ENCODE measurements at places on chromosomes 1 and 21.

- DNase-seq = no peak
These were observed 530.5 kb downstream of the KIF26B start for GRCh38 chr1:245685111-245685810.

GRCh38 chr1:158003406-158003800 is 10.0 kb downstream of the KIRREL1 start:
- no peak for DNase-seq

- no peak for DNase-seq
These were observed 105.6 kb upstream of the GCLM start for GRCh38 chr1:94014635-94015488.

DNA sequence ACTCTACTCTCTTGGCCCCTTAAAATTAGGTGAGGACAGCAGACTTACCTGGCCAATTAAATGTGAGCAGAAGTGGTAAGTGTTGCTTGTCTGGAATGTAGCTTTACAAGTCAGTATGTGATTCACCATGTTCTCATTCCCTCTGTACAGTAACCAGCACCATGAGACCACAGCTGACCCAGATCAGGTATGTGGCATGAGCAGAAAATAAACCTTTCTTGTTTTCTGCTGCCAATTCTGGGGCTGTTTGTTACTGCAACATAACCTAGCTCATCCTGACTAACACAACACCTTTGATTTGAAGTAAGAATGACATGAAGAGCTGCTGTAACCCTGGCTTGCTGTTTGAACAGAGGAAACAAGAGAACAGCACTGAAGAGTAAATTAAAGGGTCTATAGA is 24.9 kb downstream of the ITPKB start:
- no peak for DNase-seq

GRCh38 chr1:62796221-62796620 is 12.3 kb downstream of the ATG4C start:
- no peak for DNase-seq

DNA sequence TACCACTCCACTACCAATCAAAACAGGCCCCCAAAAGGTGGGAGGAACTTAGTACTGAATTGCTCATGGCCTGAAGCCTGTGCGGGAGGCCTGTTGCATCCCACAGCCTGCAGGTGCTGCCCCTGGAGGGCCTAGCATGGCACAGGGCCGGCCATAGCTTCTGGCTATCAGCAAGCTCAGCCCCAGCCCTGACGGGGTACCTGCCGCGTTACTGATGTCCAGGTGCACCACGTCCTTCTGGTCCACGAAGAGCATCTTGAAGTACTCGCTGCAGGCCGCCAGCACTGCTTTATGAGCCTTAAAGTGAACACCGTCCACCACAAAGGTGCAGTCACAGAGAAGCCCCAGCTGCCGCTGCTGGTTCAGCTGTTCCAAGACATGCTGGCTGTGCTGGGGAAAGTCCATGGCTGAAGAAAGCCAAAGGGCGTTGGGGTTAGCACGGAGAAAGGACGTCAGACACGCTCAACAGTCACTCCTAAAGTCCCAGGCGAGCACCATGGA is 27.8 kb downstream of the ZBTB17 start:
- DNase-seq = no peak

DNA sequence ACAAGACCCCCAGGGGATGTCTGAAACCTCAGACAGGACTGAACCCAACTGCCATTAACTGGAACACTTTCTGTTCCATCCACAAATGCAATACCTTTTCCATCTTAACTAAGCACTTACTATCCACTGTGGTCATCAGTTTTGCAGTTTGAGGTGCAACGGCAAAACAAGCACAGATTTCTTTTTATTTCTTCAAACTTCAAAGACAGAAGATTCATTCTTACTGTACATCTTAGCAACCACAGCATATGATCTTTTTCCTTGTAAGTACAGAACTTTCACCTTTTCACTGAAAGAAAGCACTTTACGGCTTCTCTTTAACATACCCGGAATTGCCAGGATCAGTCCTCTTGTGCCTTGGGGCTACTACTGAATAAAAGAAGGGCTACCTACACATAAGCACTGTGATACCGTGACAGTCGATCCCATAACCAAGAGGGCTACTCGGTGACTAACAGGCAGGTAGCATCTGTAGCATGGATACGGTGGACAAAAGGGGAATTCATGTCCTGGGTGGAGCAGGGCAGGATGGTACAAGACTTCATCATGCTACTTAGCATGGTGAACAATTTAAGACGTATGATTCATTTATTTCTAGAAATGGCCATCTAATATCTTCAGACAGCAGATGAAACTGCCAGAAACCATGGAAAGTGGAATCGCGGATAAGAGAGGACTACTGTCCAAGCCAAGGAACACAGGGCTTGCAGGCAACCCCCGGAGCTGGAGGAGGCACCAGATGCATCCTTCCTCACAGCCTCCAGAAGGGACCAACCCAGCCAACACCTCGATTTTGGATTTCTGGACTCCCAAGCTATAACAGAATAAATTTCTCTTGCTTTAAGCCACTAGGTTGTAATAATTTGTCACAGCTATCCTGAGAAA is 18.4 kb downstream of the ERG start:
- no peak for DNase-seq

GRCh38 chr1:42815941-42816584 is 859 bp upstream of the ERMAP start:
- no peak for DNase-seq

DNA sequence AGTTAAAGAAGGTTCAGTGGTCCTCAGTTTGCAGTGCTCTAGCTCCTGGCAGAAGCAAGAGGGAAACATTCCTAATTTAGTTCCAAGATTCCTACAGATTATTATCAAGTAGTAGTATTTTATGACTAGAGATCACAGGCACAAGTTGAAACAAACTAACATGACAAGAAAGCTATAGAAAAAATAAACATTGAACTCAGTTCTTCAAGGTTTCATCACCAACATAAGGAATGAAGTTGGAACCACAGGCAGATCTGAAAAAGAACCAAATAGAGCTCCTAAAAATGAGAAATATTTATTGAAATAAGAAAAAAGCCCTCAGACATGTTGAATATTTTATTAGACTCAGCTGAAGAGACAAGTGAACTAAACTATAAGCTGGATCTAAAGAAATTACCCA is 40.6 kb downstream of the PDC start:
- DNase-seq = no peak

DNA sequence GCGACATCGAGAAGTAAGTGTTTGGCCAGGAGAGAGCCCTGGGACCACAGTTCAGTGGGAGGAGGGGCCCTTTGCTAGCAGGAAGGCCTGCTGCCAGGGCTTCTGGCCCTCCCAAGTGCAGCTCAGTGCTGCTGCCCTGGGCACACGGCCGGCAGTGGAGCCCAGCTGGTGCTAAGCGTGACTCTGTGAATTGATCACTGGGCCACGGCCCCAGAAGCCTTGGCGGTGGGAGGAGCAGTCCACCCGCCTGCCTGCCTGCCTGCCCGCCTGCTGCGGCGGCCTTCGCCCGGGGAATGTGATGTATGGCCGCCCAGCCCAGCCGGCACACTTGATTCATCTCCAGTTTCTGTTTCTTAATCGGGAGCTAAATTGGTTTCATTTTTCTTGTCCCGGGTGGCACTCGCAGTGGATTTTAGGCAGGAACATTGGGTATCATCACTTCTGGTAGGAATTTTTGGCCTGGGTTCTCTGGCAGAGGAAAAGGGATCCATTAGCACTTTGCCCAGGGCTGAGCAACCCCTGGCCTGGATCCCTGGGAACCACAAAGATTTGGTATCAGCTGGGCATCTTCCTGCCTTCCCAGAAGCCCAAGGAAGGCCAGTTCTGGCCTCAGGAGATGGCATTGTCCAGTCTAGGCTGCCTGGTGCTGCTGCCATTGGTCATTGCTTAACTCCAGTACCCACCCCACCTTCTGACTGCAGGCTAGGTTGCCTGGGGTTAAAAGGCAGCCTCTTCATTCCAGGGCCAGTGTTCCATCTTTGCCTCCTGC is 28.6 kb downstream of the TMEM53 start:
- DNase-seq = no peak

DNA sequence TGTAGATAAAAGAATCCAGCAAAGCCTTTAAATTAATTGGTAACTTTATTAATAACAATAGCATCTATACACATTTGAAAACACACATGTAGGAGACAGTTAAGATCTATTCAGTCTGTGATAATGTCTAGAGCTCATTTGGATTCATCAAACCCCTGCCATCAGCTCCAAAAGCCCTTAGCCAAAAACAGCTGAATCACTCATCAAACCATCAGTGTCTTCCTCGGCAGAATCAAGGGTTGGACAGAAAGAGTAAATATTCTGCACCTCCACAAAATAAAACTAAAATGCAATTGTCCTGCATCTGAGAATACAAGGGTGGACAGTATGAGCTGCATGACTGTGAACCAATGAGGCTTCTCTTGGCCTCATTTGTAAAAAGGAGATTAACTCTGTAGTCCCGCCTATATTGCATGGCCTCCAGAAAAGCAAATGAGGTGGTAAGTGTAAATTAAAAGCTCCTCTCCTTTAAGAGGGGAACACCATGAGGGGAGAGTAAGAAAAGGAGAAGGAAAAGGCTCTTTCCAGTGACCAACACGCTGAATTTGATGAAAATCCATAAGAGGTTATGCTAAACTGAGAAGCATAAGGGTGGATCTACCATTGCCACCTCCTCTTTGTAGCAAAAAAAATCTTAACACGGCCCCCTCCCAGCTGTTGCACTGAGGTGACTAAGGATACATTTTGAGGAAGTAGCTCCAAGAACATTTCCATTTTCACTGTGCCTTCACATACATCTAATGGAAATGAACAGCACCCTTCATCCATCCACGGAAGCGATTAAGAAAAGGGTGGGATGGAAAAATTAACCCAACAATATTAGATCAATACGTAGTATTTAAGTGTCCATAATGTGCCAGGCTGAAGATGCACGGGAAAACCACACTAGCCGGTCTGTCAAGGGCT is 14.7 kb upstream of the BOLA1 start:
- DNase-seq = peak; percentile 49

DNA sequence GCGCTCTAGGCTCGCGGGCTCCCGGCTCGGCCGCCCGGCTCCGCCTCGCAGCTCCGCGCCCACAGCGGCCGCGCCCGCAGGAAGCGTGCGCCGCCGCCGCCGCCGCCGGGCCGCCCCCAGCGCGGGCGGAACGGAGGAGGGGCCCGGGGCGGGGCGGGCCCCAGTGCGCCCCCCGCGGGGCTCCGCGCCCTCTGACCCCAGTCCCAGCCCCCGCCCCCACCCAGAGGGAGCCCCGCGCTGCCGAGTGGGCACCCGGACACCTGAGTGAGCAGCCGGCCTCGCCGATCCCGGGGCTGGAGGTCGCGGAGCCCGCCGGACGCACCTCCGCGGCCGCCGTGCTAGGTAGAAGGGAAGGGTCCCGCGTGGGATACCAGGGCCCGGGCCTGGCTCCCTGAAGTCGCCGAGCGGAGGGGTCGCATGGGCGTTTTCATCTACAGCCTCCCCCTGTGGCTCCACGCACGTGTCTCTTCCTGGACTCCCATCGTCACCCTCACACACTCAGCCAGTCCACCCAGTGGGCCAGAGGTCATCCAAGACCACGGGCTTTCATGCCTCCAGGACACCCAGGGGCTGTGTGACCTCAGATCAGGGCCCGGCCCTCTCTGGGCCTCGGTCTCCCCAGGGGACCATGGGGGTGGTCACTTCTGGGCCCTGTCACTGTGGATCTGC is at the start of gene SDC3:
Gene SDC3, minus strand, starts transcription at position 63 of the 669 bp plus-strand sequence. CDS start 172 bp downstream, outside the sequence.
- no peak for DNase-seq

GRCh38 chr1:156931211-156931952 is 10.9 kb downstream of the LRRC71 start:
- DNase-seq = no peak

- no peak for DNase-seq
These were observed 2.5 kb downstream of the S100A11 start for GRCh38 chr1:152034324-152034653.

- DNase-seq = no peak
These were observed 7.4 kb upstream of the IGFN1 start for GRCh38 chr1:201183209-201183608.

DNA sequence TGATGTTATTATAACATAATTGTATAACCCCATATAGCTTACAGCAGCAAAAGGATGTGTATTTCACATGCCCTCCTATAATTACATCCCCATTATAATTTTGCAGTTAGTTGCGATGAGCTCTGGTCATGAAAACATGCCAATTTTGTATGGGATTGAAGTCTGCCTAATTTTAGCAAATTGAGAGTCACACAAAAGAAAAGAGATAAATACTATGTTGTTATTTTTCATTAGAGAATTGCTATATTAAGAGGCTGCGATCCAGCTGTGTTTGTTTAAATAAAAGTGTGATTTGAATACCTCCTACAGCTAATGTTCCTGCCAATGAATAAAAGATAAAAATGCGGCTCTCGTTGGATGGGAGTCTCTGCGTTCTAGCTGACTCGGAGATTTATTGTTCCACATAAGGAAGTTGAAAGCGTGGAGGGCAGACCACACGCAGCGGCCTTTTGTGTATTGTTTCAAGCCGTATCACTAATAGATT is 461.0 kb upstream of the NFIA start:
- DNase-seq = no peak

DNA sequence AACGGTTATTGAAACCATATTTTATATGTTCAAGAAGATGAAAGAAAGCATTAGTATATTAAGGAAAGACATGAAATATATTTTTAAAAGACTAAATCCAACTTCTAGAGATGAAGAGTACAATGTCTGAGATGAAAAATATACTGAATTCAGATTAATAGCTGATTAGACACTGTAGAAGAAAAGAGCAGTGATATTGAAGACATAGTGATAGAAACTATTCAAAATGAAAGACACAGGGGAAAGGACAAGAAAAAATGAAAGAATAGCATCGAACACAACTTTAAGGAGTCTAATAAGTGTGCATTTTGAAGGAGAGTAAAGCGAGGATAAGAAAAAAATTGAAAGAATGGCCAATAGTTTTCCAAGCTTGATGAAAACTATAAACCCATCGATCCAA is 11.2 kb upstream of the IFNAR1 start:
- DNase-seq = no peak

DNA sequence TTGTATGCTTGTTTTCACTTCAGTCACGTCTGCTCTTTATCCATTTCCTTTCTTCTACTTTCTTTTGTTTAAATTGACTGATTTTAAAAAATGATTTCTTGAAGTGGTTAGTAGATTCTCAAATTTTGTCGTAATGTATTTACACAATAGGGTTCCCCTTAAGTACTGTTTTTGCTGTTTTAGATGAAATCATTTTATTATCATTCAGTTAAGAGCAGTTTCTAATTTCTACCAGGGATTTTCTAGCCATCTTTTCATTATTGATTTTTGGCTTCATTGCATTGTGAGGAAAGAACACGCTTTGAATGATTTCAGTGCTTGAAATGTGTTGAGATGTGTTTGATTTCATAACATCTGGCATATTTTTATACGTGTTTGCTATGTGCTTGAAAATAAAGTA is 27.0 kb downstream of the ST6GALNAC3 start:
- DNase-seq = no peak
